Stimulated activated CD4-positive, alpha-beta T cell treated with anti-CD3 and anti-CD28 coated beads, Interleukin-2, amount 100 ng/mL, for 4 hours (primary cell): ENCODE measurements at places on chromosomes 3 and 15.
A peak's percentile ranks its signal among the peaks of the same experiment; 100 is the strongest.

DNA sequence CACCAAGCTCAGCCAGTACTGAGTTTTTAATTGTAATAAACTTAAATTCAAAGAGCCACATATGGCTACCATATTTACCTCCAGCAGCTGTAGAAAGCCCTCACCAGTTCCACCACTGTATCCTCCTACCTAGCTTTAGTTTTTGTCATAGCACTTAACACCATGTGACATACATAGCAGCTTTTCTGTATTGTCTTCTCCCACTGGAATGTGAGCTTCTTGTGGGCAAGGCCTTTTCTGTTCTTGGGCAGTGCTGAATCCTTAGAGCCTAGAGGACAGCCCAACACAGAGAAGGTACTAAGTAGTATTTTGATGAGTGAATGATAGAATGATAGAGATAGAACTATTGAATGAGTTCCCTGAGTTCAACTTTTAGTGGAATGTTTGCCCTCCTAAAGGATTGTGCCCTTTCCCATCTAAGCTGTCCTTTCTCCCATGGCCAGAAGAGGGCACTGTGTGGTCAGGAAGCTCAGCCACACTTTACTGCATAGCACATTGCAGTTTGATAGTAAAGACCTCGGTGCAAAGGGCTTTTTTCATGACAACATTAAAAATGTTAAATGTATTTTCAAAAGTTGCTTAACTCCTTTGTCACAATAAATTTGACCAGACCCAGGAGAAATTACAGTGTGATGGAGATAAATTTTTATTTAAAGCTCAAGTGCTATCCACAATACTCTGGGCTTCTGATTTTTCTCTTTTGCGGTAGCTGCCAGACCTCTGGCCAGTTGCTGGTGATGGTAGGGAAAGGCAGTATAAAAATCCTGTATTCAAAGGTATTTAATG is 115.8 kb downstream of the GHSR start:
- DNase-seq: peak; percentile 24

GRCh38 chr15:57570994-57571393 is 20.7 kb upstream of the MYZAP start:
- DNase-seq: no peak

DNA sequence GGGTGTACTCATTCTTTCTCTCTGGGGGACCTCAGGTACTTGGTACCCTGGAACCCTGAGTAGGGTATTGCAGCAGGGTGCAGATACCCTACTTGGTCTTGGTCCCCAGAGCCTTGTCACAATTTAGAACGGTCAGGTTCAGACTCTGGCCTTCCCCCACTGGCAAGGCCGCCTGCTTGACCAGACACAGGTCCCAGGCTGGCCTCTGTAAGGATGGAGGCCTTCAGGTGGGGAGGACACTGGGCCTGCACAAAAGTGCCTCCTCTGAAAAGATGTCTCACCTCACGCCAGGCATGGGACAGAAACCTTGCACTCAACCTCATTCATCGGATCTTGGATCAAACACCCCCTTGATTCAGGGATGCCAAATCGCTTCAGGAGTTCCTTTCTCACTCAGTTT is 158.4 kb downstream of the KLF13 start:
- DNase-seq: no peak

DNA sequence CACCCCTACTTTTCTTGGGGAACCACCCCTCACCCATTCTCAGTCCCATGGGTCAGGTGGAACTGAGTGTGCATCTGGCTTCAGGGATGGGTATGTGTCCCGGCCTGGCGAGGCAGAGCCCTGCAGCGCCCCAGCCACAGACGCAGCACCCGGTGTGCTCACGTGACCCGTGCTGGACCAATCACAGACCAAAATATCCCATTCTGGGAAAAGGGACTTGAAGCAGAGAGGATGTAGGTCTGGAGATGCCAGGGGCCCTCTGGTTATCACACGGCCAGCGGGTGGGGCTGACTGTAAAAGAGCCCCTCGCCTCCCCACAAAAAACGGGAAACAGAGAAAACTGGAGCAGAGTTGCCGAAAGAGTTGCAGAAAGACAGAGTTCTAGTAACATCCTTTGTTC is 138.0 kb upstream of the RAD18 start:
- no peak for DNase-seq

DNA sequence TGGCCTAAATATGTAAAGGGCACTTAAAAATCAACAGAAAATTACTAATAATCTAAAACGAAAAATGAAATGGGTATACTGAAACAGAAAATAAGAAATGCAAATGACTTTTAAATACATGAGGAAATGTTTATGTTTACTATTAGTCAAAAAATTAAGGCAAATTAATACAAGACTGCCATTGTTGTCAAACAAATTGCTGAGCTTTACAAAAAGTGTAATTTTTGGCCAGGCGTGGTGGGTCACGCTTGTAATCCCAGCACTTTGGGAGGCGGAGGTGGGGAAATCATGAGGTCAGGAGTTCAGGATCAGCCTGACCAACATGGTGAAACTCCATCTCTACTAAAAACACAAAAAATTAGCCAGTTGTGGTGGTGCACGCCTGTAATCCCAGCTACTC is 343.9 kb upstream of the SGO1 start:
- DNase-seq: no peak

DNA sequence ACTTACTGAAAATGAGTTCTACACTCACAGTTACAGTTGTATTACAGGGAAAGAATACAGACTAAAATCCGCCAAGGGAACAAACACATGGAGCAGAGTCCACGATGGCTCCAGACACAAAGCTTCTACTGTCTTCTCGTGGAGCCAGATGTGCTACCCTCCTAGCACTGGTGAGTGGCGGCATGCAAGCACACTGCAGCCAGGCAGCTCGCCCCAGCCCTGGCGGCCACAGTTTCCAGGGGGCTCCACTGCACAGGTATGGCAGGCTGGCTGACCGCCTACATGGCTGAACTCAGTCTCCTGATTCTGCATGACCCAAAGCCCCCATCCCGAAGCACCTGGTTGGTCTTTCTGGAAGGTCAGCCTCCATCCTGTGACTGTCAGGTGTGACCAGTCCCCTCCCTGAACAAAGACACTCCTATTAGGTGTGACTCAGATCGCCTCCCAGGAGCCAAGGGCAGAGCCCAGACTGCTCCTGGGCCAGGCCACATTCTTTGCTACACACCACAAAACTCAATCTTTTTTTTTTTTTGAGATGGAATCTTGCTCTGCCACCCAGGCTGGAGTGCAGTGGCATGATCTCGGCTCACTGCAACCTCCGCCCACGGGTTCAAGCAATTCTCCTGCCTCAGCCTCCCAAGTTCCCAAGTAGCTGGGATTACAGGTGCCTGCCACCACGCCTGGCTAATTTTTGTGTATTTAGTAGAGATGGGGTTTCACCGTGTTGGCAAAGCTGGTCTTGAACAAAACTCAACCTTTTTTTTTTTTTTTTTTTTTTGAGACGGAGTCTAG is 51.5 kb downstream of the CFAP92 start:
- no peak for DNase-seq

GRCh38 chr3:174398761-174399160 is 460.4 kb upstream of the NAALADL2 start:
- DNase-seq: no peak

DNA sequence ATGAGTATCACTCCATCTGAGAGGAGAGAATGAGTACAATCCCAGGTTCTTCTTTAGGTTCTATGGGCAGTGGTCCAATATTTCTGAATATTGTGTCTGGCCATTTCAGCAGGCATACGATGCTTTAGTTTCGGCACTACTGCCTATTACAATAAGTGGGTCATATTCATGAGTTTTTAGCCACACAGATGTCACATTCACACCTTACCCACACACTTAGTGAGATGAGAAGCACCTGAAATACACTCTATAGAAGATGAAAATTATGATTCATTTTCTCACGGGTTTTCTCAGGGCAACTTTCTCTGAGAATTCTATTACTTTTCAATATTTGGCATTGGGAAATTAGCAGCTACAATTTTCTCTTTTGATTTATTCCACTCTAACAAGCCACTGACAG is 132.2 kb downstream of the TGFBR2 start:
- DNase-seq: no peak

DNA sequence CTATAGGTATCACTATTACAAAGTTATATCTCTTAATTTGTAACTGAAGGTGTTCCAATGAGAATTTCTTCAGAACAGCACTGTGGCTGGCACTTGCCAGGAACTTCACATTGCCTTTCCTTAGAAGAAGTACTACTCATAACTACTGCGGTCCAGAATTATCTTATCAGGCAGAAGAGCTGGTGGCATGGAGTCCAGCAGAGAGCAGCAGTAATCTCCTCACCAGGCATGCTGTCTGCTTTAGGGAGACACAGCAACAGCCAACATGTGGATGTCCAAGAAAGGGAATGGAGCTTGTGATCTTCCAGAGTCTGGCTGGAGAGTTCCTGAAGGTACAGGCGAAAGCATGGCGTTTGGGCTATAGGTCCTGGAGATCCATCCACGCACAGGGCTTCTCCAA is 919.7 kb upstream of the NR2F2 start:
- no peak for DNase-seq

DNA sequence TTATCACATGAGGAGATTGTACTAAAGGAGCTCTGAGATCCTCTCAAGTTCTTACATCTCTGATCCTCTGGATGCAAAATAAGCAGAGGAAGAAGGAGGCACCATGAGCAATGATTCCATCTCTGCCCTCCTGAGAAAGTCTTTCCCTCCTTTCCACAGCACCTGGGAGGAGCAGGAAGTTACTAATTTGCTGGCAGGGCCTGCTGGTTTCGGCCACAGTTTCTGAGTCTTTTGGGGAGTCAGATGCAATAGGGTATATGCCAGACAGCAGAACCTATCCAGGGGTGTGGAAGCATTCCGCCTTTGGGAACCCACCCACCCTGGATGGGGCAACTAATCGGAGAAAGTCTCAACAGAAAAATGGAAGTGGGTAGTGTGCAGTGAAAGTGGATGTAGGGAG is 38.5 kb upstream of the SPTSSB start:
- DNase-seq: no peak

- DNase-seq: no peak
These were observed 354.6 kb upstream of the ROPN1 start for GRCh38 chr3:124346487-124346886.

GRCh38 chr3:150317469-150317868 is 90.6 kb upstream of the TSC22D2 start:
- DNase-seq: no peak

DNA sequence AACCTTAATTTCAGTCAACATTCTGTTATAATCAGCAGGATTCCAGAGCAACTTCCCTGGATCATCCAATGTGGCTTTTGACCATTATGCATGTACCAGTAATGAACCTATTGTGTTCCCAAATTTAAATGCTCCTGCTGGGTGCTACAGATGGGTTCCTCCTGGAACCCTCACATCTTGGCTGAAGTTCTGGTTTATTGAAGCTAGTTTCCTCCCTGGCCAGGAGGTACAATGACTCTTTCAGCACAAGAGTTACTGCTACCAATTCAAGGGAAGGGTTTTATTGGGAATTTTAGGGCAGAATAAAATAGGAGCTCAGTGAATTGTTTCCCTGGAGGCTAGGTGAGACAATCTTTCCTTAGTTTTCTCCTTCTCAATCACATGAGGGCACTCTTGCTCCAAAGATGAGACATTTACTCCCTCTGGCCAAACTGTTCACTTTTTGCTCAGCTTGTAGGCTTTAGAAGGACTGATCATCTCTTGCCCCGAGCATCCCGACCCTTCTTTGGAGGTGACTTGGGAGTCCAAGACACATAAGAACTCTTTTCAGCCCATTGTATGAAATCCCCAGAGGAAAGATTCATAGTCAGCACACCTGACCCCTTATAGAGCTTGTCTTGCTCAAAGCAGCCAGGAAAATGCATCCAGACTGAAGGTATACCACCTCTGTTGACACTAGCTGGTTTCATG is 8.8 kb upstream of the NPHP3 start:
- DNase-seq: no peak

GRCh38 chr3:176861137-176861536 is 336.1 kb downstream of the TBL1XR1 start:
- no peak for DNase-seq

DNA sequence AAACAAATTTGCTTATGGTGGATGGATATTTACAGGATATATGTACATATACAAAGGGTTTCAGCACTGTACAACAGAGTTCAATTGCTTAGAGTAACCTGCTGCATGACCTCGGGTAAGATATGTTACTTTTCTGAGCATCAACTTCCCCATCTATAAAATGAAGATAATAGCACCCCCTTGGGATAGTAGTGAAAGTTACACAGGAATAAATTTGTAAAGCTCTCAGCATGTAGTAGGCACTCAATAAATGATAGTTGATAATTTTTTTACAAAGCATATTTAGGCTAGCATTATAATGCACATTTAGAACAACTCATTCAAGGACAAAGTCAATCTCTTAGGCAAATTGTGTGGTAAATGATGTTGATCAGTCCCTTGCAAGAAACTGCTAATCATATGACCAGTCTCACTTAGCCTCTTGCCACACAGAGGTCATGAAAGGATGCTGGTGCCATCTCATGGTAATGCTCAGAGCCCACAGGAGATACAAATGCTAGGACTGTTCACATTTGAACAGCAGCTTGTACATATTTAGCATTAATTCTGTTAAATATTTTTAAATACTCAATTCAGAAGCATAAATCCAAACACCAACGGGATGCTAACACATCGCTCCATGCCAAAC is 123.9 kb downstream of the MAGI1 start:
- no peak for DNase-seq

GRCh38 chr3:122716667-122717066 is 36.0 kb downstream of the PARP14 start:
- no peak for DNase-seq

DNA sequence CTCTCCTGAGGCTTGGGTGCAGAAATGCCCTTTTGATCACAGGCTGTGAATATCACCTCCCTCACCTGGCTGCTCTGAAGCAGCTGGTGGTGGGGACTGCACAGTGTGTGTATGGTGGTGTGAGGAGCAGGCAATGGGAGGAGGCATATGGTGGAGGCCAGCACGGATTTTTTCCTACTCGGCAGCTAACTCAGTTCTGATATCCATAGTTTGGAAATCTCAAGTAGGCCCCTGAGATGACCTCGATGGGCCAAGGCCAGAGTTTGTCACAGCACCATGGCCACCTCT is 21.3 kb upstream of the CXCR6 start:
- DNase-seq: no peak

DNA sequence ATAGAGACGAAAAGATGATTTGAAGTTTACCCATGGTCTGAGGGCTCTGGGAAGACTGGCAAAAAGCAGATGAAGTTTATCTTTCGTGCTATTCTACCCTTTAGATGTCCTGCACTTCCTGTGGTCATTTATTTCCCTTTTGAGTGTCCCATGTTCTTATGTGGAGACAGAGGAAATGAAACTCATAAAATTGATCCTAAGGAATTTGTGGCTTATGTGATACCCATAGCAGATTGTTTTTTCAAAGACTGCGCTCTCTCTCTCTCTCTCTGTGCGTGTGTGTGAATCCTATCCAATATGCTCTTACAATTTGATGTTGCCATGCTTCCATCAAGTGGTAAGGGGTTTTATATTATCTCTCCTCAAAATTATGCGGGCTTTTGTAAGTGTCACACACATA is 607.5 kb upstream of the DPPA4 start:
- DNase-seq: no peak

- DNase-seq: no peak
These were observed 115.4 kb upstream of the GALNT15 start for GRCh38 chr3:16059081-16059537.
